ENCODE measurements at places on chromosomes 13 and 19. TPM values are rescaled to one million over a fixed set of nuclear protein-coding genes. Genes with fewer than 3 reads are reported as not detected.
A peak's percentile ranks its signal among the peaks of the same experiment; 100 is the strongest.

- DNase-seq: no peak
These were observed 62.9 kb upstream of the IPO5 start for GRCh38 chr13:97890573-97890972.

DNA sequence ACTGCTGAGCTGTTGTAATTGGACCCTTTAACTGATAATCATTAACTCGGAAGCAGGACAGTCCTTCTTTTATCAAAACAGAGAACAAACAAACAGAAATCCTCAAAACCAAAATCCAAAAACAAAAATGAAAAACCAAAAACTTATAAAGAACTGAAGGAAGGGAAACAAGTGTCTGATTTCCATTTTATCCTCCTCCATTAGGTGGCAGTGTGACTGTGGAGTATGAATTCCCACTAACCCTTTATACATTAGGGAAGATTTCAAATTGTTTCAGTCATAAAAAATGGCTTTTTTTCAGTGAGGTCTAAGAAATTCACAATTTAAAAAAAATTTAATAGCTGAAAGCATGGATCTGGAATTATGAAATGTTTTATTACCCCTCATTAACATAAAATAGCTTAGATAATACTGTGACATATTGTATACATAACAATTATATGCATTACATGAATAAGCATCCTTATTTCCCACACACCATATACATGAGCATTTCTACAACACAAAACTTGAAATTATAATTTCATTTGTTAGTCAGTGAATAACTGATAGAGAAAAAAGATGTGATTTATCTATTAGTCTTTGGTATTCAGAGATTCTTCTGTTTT lies 1074.3 kb upstream of the PCDH9 start:
- peak; percentile 54 for DNase-seq

NPAS1 gene
- 9.7 TPM for polyA plus RNA-seq

PSG11 gene
- not detected for polyA plus RNA-seq

DNA sequence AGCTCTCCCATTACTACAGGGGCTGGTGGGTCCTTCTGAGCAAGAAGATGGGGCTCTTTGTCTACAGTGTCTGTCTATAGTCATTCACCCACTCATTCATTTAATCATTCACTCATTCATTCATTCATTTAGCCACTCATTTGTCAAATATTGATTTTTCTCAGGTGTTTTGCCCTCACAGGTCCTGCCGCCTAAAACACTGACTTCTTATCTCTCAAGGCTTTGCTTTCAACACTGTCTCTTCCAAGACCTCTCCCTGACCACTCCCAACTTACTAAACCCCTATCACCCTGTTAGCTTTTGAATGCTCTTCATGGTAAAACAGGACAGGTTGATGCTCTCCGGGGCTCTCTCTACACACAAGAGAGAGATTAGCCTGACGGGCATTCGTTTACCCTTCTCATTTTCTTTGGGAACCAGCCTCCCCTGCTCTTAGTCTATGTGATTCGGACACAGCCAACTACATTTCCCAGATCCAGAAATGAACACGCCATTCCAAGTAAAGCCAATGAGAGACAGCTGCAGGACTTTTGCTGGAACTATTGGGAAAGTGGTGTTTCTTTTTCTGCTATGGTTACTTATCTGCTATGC lies 22.7 kb downstream of the FAM187B start:
- no peak for DNase-seq

DNA sequence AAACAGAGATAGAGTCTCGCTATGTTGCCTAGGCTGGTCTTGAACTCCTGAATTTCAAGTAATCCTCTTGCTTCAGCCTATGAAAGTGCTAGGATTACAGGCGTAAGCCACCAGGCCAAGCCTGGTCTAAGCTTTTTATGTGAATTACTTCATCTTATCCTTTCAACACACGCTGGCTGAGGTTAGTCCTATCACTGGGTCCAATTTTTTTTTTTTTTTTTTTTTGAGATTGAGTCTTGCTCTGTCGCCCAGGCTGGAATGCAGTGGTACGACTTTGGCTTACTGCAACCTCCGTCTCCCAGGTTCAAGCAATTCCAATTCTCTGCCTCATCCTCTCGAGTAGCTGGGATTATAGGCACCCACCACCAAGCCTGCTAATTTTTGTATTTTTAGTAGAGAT lies 10.4 kb downstream of the MYO1F start:
- DNase-seq: no peak

KLK15 gene
- polyA plus RNA-seq: not detected

DNA sequence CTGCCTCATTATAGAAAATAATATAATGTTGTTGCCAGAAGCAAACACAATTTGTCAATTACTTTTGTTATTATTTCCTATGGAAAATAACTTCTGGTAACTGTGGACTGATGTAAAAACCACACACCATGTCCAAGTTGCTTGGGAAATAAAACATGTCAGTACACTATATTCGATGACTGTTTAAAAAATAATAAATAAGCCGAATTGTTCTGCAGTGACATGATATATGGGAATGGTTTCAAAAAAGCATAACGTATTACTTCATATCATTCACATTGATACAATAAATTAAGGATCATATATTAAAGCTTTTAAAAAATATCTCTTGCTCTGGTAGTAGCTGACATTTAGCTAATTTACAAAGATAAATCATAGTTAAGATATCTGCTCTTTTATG lies 2062.1 kb downstream of the PCDH9 start:
- no peak for DNase-seq

DNA sequence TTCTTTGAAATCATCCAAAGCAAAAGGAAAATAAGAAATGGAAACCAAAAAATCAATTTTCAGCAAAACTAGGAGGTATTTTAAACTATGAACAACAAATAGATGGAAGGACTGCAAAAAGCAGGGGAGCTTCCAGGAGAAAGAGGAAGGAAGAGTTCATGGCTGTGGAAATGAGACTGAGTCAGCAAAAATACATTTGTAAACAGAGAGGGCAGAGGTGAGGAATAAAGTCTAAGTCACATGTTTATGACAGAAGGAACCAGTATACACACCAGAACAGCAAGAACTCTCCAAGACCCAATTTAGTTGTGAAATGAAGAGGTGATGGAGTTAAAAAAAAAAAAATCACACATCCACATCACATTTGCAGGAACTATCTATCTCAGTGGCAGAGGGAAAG lies 69.6 kb downstream of the RNASEH2B start:
- DNase-seq: no peak
